ENCODE measurements at places on chromosomes 1 and 21. TPM values are rescaled to one million over a fixed set of nuclear protein-coding genes. Genes with fewer than 3 reads are reported as not detected.

DNA sequence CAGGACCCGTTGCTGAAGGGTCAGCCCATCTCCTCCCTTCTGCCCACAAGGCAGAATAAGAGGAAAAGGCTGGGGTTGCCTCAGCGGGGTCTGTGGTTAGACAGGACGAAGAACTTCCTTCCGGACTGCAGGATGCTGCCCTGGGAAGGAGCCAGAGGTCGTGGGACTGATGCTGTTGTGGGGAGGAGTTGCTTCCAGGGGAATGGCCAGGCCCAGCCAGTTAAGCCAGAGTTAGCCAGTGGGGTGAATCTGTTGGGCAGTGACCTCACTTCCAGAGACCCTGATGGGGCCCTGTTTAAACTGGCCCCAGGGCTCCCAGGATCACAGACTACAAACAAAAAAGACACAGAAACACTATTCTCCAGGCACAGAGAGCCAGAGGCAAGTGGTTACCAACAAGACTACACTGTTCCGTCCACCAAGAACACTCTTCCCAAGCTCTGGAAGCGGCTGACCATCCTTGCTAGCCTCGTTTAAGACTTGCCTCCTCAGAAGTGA is 13.0 kb downstream of the FAM229A start:
- no peak overlapping the region for H3K4me3 ChIP-seq
- H3K27ac ChIP-seq = no peak overlapping the region
- H3K4me1 ChIP-seq = peaks cover 15% of the 10 kb centered on the region

DNA sequence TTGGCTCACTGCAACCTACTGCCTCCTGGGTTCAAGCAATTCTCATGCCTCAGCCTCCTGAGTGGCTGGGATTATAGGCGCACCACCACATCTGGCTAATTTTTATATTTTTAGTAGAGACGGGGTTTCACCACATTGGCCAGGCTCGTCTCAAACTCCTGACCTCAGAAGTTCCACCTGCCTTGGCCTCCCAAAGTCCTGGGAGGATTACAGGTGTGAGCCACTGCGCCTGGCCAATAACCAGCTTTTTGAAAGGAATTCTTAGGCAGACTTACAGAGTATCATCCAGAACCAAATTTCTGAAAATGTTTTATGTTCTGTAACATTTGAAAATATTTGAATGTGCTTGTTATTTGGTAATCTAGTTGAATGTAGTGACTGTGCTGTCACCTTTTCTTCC is 14.6 kb downstream of the BTF3L4 start:
- DNase-seq = no peak
- H3K4me1 ChIP-seq = no peaks in the 10 kb centered on the region
- no peak overlapping the region for H3K27ac ChIP-seq
- H3K27me3 ChIP-seq = no peaks in the 10 kb centered on the region

- H3K27me3 ChIP-seq = no peaks in the 10 kb centered on the region
- no peaks in the 10 kb centered on the region for H3K4me1 ChIP-seq
- H3K36me3 ChIP-seq = no peaks in the 10 kb centered on the region
- no peak overlapping the region for H3K27ac ChIP-seq
- no peak for DNase-seq
These were observed 5.5 kb upstream of the RGS21 start for GRCh38 chr1:192311281-192311680.

- H3K27ac ChIP-seq = peak overlapping the region; percentile 86
- DNase-seq = no peak
- H3K27me3 ChIP-seq = no peaks in the 10 kb centered on the region
- peaks cover 10% of the 10 kb centered on the region for H3K4me1 ChIP-seq
These were observed 15.4 kb downstream of the PKP1 start for GRCh38 chr1:201298396-201299381.

FNDC5 gene
- total RNA-seq = 0.59 TPM

GRCh38 chr1:6347641-6348487 is 45.7 kb downstream of the ACOT7 start:
- no peaks in the 10 kb centered on the region for H3K36me3 ChIP-seq
- DNase-seq = no peak
- H3K4me3 ChIP-seq = no peak overlapping the region
- peak overlapping the region; percentile 41 for H3K27ac ChIP-seq
- peaks cover 23% of the 10 kb centered on the region for H3K4me1 ChIP-seq
- H3K27me3 ChIP-seq = no peaks in the 10 kb centered on the region

- H3K4me3 ChIP-seq = no peak overlapping the region
- H3K27ac ChIP-seq = peak overlapping the region; percentile 81
- no peak for DNase-seq
- H3K36me3 ChIP-seq = no peaks in the 10 kb centered on the region
These were observed 7.7 kb downstream of the ENSA start for GRCh38 chr1:150621497-150622302.

Data from breast epithelium (tissue), 4 donors.